A673 (cell line): ENCODE measurements at places on chromosomes 2 and 18. TPM values are rescaled to one million over a fixed set of nuclear protein-coding genes. Genes with fewer than 3 reads are reported as not detected.

The CDH7 gene
- 2.1 and 2.3 TPM in 2 replicates for total RNA-seq

DNA sequence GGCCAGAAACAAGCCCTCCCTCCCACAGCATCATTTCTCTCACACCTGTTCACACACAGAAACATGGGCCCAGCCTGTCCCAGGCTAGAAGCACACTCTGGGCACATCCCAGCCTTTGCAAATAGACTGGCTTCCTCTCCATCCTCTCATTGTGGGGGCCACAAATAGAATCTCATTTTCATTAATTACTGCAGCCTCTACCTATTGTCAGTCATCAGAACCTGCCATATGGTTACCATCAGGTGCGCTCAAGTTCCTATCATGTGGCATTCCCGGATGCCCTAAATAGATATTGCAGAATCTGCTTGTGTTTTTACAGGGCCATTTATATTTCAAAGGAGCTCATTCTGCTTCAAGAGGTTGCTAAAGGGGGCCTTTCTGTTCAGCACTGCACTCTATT is 460.7 kb downstream of the BCL11A start:
- DNase-seq = no peak

DNA sequence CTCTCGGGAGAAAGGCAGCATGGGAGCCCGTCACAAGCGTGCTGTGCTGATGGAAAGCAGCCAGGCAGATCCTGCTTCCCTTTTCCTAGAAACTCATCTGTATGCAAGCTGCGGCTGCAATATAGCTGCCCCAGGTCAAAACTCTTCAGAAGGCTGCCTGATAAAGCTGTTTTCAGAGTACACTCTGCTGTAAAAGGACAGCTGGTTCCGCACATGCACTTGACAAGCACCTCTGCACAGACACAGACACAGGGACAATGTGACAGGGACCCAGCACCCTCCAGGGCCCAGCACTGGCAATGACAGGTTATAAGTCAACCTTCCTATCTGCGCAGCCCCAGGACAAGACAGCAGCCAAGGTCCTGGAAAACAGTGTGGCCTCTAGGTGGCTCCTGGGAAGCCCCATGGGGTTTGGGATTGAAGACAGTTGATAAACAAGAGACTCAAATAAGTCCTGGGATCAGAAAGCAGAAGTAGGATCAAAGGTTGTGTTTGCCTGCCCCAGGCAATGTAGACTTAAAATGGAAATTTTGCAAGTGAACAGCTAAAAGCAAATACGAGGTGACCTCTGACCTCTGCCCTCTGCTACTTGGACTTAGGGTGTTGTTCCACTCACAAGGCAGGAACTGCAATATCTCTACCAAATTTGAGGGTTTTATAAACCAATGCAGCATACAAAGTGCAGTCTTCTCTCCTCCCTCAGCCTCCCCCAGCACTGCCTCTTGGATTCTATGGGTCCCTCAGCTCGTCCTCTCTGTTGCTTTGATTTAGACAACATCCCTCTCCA is 16.9 kb downstream of the SLC66A2 start:
- DNase-seq = no peak

The HOXD3 gene
- 41.3 and 53.0 TPM in 2 replicates for total RNA-seq

DNA sequence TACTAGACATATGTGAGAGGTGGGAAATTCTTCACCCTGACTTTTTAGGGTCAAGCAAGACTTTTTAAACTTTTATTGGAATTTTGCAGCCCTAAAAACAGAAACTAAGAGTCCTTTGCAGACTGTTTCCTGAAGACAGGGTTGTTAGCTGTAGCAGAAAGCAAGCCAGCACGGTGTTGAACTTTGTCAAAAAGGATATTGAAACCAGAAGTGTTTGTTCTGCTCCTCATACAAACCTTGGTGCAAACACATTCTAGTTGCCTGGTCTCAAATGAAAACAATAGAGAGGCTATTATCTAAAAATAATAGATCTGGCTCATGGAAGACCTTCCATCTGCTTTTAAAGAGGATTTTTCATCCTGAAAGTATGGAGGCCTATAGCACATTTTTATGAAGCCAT is 65.8 kb upstream of the IGFBP5 start:
- no peak for DNase-seq

GRCh38 chr2:171389780-171390179 is 44.0 kb downstream of the METTL8 start:
- no peak for DNase-seq

The C2orf15 gene
- total RNA-seq = 0.56 TPM in 1 of 2 replicates, not detected in the other

The AFG3L2 gene
- total RNA-seq = 63.7 and 72.7 TPM in 2 replicates

The SLC4A3 gene
- total RNA-seq = 0.52 and 1.5 TPM in 2 replicates

The SPP2 gene
- not detected in 2 replicates for total RNA-seq

DNA sequence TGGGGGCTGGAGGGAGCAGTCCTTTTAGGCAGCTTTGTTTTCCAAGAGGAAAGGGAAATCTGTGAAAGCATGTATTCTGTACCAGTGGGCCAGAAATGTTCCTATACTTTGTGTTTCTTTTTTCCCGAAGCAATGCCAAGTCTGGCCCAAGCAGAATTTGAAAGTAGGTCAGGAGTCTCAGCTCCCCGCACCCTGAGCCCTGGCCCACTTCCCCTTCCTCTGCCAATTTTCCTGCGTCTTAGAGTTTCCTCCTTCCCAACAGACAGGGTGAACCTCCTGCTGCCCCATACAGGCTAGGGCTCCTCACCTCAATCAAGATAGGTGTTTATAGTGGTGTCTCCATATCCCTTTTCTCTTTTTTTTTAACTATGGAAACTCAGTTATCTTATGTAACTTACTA is 65.3 kb downstream of the KCTD18 start:
- DNase-seq = no peak

The MAB21L4 gene
- total RNA-seq = not detected in 2 replicates

DNA sequence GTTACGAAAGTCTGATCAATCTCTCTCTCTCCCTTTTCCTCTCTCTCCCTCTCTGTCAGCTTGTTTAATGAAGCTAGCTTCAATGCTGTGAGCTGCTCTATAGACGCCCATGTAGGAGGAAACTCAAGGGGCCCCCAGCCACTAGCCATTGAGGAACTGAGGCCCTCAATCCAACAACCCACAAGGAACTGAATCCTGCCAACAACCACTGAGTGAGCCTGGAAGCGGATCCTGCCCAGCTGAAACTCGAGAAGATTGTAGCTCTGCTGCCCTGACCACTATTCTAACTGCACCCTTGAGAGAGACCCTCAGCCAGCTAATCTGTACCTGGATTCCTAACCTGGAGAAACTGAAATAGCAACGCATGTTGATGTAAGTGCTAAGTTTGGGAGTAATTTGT is 129.2 kb downstream of the BCL11A start:
- no peak for DNase-seq

- DNase-seq = no peak
Observed at GRCh38 chr2:19246496-19246895, 111.9 kb downstream of the OSR1 start.

The PSTPIP2 gene
- total RNA-seq = 5.7 and 6.3 TPM in 2 replicates

DNA sequence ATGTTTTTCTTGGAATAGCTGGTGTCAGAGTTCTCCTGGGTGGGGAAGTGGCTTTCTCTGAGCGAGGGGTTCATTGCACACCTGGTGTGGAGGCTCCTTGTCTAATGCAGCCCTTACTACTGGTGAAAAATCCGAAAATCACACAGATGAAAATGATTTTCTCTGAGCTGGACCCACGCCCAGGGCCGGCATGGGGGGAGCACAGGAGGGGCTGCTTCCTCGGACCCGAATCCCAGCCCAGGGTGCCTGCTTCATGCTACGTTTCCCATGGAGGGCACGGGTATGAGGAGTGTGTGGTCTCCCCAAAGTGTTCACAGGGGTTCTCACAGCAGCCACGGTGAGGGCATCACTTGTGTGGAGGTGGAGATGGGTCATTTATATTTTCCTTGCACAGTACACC is 288.0 kb upstream of the HDAC4 start:
- DNase-seq = no peak

DNA sequence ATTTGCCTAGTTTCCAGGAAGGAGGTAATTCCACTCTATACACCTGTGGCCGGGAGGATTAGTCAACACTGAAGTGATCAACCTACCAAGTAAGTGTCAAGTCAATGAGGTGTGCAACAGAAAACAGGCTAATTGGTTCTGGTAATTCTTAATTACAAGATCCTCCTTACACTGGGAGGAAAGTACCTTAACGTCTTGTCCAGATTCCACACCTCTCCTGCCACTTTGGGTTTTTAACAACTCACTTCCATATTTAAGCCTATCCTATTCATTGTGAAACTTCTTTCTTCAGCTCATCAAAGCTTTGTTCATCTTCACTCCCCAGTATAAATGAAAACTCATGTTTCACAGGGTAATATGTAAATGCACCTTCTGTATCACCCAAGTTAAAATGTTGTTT is 22.0 kb upstream of the MAP4K4 start:
- no peak for DNase-seq

DNA sequence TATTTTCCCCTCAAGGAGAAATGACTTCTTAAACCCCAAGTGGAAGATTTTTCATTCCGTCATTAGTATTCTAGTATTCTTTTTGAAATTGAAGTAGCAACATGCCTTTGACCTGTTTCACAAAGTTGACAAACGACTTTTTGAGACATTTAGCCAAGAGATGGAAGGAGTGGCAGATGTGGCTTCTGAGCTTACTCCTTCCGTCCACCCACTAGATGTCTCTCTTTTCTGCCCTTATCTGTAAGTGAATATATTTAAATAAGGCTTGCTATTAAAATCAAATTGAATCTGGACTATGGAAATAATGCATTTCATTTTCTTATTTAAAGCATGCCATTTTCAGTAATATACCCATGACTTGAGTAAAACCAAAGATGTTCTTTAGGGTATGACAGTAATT is 74.1 kb downstream of the ACTR3 start:
- no peak for DNase-seq

DNA sequence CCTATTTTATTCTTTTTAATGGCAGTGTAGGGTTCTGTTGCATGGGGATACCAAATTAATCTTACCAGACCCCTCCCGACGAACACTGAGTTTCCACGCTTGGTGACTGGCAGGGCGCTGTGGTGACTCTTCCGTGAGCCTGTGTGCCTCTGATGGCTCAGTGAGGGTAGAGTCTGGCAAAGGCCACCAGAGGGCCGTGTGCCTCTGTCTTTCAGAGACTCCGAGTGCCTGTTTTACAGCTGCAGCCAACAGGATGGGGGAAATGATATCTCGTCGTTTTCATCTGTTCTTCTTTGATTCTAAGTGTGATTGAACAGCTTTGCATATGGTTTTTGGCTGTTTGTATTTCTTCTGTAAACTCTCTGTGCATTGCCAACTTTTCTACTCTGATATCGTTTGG is 99.8 kb downstream of the ZNF236 start:
- DNase-seq = peak; percentile 35

DNA sequence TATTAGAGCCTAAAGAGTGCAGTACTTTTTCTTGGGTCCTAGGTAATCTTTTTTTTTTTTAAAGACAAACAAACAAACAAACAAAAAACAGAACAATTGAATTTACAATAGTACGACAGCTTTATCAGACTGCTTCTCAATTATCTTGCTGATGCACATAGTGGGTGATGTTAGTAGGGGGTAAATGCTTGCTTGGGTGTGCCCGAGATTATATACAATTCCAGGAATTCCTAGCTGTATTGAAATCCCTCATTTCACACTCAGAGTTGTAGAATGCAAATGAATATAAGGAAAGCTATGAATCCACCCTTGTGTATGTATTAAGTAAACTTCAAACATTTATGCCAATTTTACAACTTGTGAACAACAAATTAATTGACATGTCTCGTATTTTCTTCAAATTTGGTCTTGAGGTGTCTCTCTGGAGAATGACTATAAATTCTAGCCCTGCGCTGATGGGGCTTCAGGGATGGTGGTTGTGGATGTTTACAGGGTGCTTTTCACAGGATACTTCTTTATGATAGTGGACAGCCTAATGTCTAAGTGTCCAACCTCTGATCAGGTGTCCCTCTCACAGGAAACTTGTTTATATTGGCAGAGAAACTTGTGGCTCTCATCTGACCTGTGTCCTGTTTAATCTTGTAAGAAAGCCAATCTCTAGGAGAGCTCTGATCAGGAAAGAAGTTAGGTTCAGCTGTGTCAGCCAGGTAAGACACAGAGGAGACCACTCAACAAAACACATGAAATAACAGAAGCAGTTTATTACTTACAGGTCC is 61.9 kb upstream of the SLC39A10 start:
- no peak for DNase-seq

DNA sequence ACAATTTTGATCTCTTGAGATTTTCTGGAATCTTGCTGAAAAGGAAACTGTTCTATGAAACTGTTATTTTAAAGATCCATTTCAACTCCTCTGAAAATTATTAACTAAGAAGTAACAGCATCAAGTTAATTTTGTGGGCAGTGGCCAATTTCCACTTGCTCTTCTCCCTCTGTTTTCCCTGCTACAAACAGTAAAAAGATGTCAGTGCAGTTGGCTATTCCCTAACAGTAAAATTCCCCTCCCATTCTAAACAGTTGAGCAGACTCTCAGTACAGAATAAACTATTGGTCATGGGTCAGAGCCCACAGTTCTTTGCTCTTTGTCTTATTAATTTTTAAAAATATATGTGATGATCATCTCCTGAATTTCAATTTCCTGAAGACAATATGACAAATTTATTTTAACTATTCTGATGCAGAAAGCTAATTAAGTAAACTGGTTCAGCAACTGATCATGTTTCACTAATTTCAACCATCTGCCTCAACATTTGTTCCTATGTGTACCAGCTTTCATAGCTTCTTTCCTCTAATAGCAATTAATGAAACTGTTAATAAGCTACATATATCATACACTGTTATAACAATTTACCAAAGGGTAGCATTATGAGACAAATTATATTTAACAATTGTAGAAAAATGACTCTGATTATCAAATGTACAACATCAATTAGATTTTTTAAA is 41.1 kb upstream of the GALNT5 start:
- no peak for DNase-seq

DNA sequence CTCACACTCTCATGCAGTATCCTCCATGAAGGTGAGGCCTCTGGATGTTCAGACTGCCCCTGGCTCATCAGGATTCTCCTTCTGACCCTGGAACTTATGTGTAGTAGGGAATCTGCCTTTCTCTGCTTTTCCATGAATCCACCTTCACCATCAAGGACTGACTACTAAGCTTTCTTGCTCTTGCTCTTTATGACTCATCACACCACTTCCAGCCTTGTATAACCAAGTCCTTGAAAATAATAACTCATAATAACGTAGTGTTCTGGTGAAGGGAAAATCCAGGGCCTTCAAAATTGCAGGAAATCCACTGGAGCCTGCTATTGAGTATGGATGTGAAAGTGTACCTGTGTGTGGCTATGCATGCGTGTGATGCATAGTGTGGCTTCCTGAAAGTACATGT is 11.3 kb upstream of the KCNS3 start:
- no peak for DNase-seq

The CAPN14 gene
- total RNA-seq = 0.13 and 0.35 TPM in 2 replicates

- no peak for DNase-seq
Observed at GRCh38 chr2:86065512-86065911, 40.2 kb downstream of the POLR1A start.

The ABCB11 gene
- 0.07 TPM in 1 of 2 replicates, not detected in the other for total RNA-seq
